ENCODE measurements at places on chromosomes 5 and 9.

GRCh38 chr5:180601591-180602480, 10.5 kb upstream of the SCGB3A1 start:
- no peak for DNase-seq

DNA sequence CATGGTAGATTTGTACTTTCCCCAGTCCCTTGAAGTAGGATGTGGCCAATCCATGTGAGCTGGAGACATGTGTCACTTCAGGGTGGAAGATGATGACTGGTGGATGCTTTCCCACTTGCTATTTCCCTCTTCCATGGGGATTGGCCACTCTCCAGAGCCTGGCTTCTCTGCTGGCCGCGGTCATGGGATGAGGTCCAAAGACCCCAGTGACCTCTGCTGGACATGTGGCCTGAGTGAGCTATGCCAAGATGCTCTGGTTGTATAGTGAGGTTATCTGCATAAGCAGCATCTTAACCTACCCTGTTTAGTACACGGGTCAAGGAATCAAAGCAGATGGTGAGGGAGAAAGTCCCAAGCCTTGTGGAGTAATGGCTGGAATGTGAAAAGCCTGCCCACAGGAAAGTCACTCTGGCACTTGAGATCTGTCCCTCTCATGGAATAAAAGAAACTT, 47.1 kb downstream of the SH3PXD2B start:
- DNase-seq, result no peak

- DNase-seq, result peak; percentile 62
Measured at GRCh38 chr5:160199410-160199911, 29.8 kb upstream of the FABP6 start.

GRCh38 chr9:126505697-126506346, 107.9 kb upstream of the LMX1B start:
- DNase-seq, result no peak
